Activated gamma-delta T cell (primary cell): ENCODE measurements at places on chromosomes 6 and 20.

- DNase-seq: no peak
Measured at GRCh38 chr20:21607971-21608725, 94.3 kb upstream of the NKX2-2 start.

DNA sequence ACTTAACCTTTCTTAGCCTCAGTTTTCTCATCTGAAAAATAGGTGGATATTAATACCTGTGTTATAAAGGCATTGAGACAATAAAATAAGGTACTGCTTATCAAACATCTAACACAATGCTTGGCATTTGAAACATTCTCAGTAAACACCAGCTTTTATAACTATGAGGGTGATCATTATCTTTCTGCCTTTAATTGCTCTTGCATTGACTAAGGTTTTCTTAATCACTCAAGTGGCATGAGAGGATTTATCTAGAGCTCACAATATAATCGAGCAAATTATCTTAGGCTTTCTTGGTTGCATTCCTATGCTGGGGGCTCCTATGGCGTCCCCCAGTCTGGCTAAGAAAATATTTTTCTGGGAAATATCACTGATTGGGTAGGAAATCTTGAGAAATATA lies 716.4 kb upstream of the MARCKS start:
- no peak for DNase-seq

GRCh38 chr20:63980317-63980805 lies 571 bp upstream of the PRPF6 start:
- DNase-seq: no peak

DNA sequence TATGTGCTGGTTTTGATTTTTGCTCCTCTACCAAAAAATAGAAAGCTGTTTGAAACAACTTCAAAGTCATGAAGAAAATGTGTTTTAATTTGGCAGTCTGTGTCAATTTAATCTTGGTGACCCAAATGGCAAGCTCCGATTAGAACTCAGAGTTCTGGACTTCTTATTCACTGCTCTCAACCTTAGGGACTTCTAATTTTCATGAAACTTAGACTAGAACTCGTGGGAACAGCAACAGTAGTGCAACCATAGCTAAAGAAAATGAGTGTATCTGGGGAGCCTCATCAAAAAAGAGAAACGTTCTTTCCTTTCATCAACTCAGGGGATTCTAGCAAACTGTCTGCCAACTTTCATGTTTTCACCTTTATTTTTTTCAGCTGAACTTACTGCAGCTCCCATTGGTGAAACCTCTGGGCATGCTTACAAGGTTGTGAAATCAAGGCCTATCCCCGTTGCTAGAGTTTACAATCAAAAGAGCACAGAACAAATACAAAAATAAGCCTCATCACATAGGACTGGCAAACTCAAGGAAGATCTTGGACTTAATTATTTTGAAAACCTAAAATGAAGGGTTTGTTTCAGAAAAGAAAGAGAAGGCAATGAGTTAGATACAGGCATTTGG lies 114.0 kb upstream of the HSF2 start:
- DNase-seq: no peak

GRCh38 chr6:110039981-110040383 lies 61.9 kb downstream of the GPR6 start:
- no peak for DNase-seq

- DNase-seq: no peak
Measured at GRCh38 chr6:125812394-125813292, 21.9 kb downstream of the NCOA7 start.

GRCh38 chr6:29558439-29559079 lies 973 bp downstream of the UBD start:
- DNase-seq: no peak

- no peak for DNase-seq
Measured at GRCh38 chr20:8369311-8369710, 237.2 kb downstream of the PLCB1 start.

DNA sequence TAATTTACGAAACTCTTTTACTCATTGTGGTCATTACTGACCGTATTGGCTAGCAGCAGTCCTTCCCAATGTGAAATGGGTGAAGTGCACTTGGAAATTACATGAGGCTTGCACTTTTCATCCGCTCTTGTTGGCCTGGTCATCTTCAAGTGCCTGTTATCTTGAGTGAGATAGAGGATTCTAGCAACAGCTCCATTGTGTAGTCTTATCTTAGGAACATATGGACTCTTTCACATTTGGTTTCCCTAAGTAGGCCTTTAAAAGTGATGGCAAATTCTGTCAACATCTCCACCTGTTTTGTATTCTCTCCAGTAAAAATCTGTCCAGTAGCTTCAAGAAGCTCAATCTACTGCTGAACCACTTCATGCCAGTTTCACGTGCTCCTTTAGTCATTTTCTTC lies 114.8 kb upstream of the MARCKS start:
- DNase-seq: no peak

DNA sequence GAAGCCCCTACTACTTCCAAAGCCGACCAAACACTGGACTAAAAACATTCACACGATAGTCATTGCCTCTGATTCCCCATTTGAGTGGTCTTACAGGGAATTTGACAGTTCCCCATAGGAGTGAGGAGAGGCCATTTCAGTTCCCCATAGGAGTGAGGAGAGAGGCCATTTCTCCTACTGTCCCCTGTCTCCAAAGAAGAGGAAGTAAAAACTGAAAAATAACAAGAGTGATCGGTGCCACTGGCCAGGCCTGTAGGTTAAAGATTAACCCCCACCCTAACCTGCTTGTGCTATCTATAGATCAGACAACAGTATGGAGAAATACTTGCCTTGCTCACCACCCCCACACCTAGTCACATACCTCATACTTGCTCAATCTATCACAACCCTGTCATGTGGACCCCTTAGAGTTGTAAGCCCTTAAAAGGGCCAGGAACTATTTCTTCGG lies 204.0 kb upstream of the MOCS1 start:
- DNase-seq: no peak
